ENCODE measurements at places on chromosomes 7 and 10. TPM values are rescaled to one million over a fixed set of nuclear protein-coding genes. Genes with fewer than 3 reads are reported as not detected.
A peak's percentile ranks its signal among the peaks of the same experiment; 100 is the strongest.

OLAH gene
- total RNA-seq: 0.49 TPM

DNA sequence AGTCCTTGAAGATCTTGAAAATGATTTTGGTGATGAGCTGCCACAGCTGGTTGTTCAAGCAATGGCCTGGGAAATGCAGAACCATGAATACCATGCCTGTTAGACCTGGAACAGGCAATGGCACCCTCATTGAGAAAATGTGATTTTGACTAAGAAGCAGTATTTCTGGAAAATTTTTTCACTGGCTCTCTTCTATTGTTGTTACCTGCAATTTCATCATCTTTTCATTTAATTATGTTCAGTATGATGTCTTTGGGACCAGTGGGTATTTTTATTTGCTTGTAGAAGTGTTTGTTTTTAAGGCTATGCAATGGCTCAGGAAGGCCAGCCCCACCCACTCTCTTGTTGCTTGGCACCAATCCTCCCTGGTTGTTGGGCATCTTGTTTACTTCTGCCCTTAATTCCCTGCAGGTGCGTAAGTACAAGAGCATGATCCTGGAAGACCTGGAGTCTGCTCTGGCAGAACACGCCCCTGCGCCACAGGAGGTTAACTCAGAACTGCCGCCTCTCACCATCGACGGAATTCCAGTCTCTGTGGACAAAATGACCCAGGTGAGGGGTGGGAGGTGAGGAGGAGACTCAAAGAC, 78.6 kb downstream of the NRF1 start:
- DNase-seq: no peak

- peak; percentile 57 for DNase-seq
Observed at GRCh38 chr10:102596506-102596971, 47.7 kb upstream of the TRIM8 start.

DNA sequence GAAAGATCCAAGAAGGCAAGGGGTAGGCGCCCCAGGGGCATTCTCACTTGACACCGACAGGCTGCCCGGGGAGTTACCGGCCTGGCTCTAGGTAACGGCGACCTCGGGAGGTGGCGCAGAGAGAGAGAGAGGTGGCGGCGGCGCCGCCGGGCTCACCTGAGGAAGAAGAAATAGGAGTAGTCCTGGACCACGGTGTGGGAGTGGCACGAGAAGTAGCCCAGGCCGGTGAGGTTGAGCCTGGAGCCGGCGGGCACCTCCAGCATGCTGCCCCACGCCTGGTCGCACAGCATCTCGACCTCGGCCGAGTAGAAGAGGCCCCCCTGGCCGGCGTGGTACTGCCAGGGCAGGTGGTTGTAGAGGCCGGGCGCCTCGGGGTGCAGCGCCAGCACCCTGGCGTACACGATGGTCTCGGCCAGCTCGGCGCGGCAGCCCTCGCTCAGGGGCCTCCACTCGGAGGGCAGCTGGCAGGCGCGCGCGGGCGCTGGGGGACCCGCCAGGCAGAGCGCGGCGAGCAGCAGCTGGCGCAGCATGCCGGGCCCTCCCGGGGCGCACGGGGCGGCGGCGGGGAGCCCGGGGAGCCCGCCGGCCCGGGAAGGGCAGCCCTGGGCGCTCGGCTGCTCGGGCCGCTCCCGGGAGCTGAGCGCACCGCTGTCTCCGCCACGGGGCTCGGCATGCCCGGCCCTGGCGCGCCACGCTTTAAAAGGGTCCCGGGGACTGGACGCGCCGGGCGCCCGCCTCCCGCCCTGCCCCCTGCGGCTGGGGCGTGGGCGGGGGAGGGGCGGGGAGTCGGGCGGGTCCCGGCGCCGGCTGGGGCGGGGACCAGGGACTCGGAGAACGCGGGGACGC, at the start of gene CCDC3:
CCDC3 (minus strand) TSS at position 673 of the 846 bp plus-strand sequence; CDS start at position 530, 143 bp downstream.
- DNase-seq: no peak

- DNase-seq: no peak
Observed at GRCh38 chr7:112147793-112148361, 58.3 kb downstream of the DOCK4 start.
